Smooth muscle cell of the umbilical artery (primary cell): ENCODE measurements at places on chromosomes 5 and 9. TPM values are rescaled to one million over a fixed set of nuclear protein-coding genes. Genes with fewer than 3 reads are reported as not detected.

Gene QRFP
- total RNA-seq: not detected in 2 replicates

Gene DRD1
- total RNA-seq: under 0.01 TPM in 1 of 2 replicates, not detected in the other

Gene ECSCR
- total RNA-seq: 0.30 and 0.74 TPM in 2 replicates

Gene WNT8A
- total RNA-seq: not detected in 2 replicates

Gene GPX3
- total RNA-seq: 1.1 and 1.2 TPM in 2 replicates
